ENCODE measurements at places on chromosomes 3 and 15.

GRCh38 chr3:152742368-152743347, 92.3 kb upstream of the P2RY1 start:
- DNase-seq = no peak

- no peak for DNase-seq
These were observed 70.7 kb downstream of the RIOX2 start for GRCh38 chr3:97901313-97902248.

DNA sequence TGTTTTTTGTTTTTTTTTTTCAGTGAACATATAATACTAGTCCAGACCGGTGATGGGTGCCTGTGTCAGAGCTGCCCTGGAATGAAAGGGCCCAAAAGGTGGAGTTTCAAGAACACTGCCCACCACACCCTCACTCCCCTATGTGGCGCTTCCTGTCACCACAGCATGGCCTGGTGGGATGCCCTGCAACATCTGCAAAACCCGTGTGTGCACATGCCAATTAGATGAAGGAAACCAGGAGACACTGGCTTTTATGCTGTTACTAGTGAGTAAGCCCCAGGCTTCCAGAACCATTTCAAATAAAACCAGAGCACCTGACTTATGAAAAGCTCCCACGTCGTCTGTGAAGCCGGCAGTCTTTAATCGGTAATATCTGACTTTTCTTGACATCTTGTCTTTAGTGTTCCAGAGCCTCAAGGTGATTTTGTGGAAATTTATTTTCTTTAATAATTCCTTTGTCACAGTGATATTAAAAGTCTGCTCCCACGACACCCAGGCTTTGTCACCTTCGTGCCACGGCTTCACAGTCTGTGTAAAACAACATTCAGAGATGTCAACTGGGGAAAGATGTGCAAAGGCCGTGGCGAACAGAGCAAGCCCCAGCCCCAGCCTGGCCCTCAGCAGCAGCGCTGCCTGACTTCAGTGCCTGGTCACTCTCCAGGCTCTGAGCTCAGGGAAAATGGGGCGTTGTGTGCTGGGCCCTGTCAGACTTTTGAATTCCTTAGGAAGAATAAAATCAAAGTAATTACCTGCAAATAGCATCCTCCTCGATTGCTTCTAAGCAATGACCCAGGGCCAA, 6.4 kb downstream of the CFAP92 start:
- DNase-seq = no peak

DNA sequence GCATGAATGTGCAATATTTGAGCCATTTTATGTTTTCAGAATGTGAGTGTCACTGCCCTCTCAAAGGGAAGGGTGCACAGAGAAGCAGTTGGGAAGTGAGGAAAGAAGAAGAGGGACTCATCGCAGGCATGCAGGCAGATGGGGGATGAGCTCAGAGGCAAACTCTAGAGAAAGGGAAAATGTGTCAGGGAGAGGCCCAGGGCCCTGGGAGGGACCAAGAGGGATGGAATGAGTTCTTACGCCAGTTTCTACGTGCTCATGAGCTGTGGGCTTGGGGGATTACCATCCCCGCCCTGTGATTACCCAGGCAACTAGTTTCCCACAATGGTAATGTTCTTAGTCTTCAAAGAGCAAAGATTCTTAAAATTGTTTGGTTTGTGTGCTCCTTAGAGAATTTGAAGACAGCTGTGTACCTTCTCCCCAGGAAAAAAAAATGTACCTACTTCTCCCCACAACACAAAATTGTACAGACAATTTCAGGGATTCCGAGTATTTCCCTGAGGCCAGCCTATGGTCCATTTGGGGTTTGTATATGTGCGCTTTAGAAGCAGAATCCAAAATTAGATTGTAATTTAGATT, 17.8 kb downstream of the GCSAM start:
- DNase-seq = no peak

GRCh38 chr15:77607111-77607893, 25.4 kb downstream of the LINGO1 start:
- no peak for DNase-seq

- no peak for DNase-seq
These were observed 12.0 kb downstream of the SAMMSON start for GRCh38 chr3:70011582-70011981.

- no peak for DNase-seq
These were observed 87.1 kb downstream of the GABRG3 start for GRCh38 chr15:27057904-27058645.

- no peak for DNase-seq
These were observed 1.0 kb downstream of the LPP start for GRCh38 chr3:188154809-188155574.

Data from NCI-H2029 (cell line).